ENCODE measurements at places on chromosomes 2 and 18. TPM values are rescaled to one million over a fixed set of nuclear protein-coding genes. Genes with fewer than 3 reads are reported as not detected.

- DNase-seq, result no peak
Measured at GRCh38 chr2:143468341-143468888, 339.2 kb downstream of the ARHGAP15 start.

- no peak for DNase-seq
Measured at GRCh38 chr2:174054926-174055325, 89.8 kb upstream of the SP3 start.

Gene GPR17
- not detected for total RNA-seq

DNA sequence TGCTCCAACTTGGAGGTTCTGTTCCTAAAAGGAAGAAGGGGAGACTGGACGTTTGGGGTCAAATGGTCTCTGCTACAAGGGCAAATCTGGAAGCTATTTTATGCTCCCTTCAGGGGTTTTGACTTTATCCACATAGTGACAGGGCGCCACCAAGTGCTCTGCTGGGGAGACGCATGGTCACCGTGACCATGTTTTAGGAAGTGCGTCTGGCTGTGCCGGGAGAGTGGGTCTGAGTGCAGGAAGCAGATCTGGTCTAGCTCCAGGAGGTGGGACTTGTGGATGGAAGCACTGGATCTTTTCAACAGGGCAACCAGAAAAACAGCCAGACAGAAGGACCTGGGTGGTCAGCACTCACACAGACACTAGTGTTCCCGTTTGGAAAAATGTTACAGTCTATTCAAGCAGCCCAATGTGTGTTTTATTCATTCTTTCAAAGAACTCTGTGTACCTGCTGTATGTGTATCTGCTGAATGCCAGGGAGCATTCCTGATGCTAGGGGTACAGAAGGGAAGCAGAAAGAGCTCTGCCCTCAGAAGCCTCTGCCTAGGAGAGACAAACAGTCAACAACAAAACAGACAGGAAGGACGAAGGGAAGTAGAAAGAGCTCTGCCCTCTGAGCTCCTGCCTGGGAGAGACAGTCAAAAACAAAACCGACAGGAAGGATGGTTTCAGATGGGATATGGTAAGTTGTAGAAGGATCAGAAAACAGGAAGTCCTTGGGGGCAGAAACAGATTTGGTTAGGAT, 14.3 kb downstream of the IMPA2 start:
- DNase-seq, result peak; percentile 82

DNA sequence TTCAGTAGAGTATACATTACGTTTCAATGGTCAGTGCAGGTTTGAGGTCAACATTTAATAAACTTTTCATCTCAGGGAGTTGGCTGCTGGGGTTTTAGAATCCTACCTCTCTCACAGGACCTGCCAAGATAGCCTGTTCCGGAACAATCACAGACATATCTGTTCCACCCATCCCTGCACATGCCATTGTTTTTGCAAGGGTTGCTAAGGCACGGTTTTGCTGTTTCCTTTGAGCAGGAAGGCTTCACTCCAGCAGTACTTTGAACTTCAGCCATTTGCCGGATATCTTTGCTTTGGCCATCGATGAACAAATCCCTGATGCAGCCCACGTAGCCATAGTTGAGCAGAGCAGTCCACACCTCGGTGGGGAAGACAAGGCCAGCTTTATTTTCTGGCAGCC, 493.8 kb downstream of the NRXN1 start:
- DNase-seq, result peak; percentile 9

Gene PIEZO2
- total RNA-seq, result 6.6 TPM

GRCh38 chr18:13223311-13224143, 5.0 kb downstream of the LDLRAD4 start:
- DNase-seq, result no peak

DNA sequence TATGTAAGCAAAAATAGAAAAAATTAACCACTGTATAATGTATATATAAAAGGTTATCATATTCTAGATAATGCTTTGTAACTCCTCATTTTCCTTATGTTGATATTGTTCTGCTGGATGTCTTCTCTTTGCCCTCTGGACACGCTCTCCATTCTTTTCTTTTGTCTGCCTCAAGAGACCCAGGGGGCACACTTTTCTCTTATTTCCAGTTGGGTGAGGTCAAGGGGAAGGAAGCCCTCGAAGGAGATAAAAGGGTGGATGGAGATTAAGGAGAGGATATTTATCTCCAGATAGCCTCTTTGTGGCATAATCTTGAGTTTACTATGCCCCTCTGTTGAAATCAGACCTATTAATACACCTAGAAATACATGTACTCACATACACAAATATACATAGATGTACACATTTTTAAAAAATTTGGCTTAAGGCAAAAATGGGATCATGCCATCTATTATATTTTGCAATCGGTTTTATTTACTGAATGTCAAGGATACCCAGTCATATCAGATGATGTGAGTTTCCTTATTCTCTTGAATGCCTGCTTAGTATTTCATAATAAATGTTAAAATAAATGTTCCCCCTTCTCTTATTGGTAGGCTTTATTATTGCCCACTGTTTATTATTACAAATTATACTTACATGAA, 65.3 kb downstream of the LCLAT1 start:
- DNase-seq, result no peak

GRCh38 chr2:47890711-47891368, 15.5 kb downstream of the FBXO11 start:
- peak; percentile 43 for DNase-seq

- no peak for DNase-seq
Measured at GRCh38 chr2:60544954-60545560, 8.4 kb downstream of the BCL11A start.

Gene MSGN1
- not detected for total RNA-seq

- no peak for DNase-seq
Measured at GRCh38 chr18:24543795-24544498, 83.5 kb downstream of the HRH4 start.

Gene IL36G
- not detected for total RNA-seq

- DNase-seq, result no peak
Measured at GRCh38 chr2:214536625-214537024, 125.8 kb downstream of the VWC2L start.

Gene SERPINB13
- not detected for total RNA-seq

- DNase-seq, result no peak
Measured at GRCh38 chr2:151782378-151783132, 45.7 kb downstream of the ARL5A start.

DNA sequence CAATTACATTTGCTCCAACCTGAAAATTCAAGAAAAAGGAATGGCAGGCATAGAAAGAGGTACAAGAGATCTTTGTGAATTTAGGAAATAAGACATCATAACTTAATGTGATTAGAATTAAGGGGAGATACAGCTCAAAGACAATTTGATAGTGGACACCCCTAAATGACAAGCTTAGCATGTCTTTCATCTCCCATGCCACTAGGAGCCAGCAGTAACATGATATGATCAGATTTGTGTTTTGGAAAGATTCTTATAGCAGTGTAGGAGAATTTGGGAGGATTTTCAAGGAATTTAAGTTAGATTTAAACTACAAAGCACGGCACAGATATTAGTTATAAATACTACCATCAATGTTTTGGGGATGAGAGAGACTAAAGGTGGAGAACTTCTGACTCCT, 340.8 kb downstream of the RDH14 start:
- peak; percentile 13 for DNase-seq

- DNase-seq, result no peak
Measured at GRCh38 chr2:161136696-161137324, 23.4 kb upstream of the TANK start.

DNA sequence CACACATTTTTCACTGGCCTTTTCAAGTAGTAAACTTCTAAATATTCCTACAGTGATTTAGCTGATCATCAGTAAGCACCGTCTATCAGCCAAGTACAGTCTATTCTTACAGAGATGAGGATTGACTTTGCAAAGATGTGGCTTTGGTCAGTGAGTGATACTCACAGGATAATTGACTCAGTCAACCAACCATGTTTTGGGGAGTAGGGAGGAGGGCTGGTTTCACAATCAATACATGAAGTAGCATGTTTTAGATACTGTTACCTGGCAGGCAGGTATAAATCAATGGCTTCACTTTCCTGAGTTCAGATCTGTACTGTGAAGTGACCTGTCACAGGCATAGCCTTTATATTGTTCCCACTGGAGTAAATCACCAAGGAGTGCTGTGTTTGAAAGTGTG, 27.2 kb downstream of the OSBPL6 start:
- DNase-seq, result no peak

- DNase-seq, result peak; percentile 55
Measured at GRCh38 chr2:101775092-101775491, 77.6 kb downstream of the MAP4K4 start.

GRCh38 chr2:10283106-10284062, 19.3 kb upstream of the HPCAL1 start:
- peak; percentile 86 for DNase-seq

Gene DNPEP
- total RNA-seq, result 72.5 TPM

- peak; percentile 39 for DNase-seq
Measured at GRCh38 chr2:75480971-75481836, 79.5 kb downstream of the EVA1A start.

DNA sequence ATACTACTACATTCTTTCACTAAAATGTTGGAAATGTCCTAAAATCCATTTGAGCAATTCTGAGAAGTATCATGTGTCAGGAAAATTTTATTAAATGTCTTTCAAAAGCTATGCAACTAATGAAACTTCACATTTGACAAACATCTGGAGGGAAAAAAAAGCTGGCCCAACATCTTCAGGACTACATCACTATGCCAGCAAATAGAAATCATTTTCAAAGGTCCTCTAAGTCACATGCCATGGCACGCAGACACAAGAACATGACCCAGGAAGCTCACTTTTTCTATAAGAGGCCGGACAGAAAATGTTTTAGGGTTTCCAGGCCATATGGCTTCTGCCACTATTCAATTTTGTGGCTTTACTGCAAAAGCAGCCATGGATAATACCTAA, 11.6 kb downstream of the KANSL3 start:
- DNase-seq, result no peak

GRCh38 chr2:27636766-27637165, 7.9 kb downstream of the GPN1 start:
- DNase-seq, result no peak

- no peak for DNase-seq
Measured at GRCh38 chr2:17545680-17546613, 5.5 kb downstream of the VSNL1 start.

- DNase-seq, result no peak
Measured at GRCh38 chr2:126679094-126679713, 23.2 kb downstream of the GYPC start.

- peak; percentile 51 for DNase-seq
Measured at GRCh38 chr18:21179590-21180220, 62.3 kb upstream of the GREB1L start.

DNA sequence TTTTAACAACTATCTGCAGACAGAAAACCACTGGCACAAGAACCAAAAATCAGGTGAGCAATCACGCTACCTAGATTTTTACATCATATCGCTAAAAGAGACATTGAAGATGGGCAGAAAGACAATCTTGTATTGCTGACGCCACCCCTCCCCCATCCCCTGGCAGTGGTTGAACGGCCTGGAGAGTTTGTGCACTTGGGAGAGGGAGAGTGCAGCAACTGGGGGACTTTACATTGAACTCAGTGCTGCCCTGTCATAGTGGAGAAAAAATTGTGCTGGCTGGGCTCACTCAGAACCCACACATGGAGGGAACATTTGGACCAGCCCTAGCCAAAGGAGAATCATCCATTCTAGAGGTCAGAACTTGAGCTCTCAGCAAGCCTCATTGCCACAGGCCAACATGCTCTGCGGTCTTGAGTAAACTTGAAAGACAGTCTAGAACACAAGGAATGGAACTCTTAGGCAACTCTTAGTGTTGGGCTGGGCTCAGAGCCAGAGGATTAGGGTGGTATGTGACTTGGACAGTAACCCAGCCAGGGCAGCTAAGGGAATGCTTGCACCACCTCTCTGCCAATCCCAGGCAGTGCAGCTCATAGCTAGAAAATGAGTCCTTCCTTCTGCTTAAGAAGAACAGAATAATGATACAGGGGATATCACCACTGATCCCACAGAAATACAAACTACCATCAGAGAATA, 220.0 kb upstream of the CYP26B1 start:
- peak; percentile 88 for DNase-seq

Gene ABCB11
- not detected for total RNA-seq

DNA sequence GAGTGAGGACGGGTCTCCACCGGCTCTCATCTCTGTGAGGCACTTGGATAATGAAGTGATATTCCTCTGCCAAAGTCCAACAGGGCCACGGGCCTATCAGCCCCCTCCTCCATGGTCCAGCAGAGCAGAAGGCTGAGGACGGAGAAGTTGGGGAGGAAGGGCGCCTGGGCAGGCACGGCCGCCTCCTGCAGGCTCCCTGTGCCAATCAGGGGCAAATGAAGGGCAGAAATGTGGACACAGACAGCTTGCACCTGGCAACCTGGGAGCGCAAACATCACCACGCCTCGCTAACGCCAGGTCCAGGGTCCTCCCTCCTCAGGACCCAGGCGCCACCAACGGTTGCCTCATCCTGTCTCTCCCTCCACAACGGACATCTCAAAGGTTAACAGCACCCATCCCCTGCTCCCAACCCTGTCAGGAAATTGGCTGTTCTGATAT, 24.3 kb downstream of the SMAD7 start:
- DNase-seq, result no peak

- DNase-seq, result peak; percentile 70
Measured at GRCh38 chr2:7709907-7710306, 792.7 kb downstream of the RNF144A start.

Gene CD226
- 0.33 TPM for total RNA-seq

DNA sequence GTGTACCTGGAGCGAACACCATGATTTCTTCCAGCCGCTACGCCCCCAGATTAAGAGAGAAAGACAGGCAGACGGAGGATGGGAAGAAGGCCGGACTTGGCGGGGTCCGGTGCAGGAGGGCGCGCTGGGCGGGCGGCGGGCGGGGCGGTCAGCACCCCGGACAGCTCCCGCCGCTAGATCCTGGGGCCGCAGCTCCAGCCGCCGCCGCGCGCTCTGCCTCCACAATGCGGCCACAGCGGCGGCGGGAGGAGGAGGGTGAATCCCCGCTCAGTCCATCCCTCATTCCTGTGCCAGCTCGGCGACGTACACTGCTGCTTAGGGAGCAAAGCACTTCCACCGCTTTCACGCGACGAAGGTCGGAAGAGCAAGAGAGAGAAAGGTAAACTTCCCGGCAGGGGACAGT, at the start of gene AKAIN1:
Gene AKAIN1, minus strand, starts transcription at position 226 of the 403 bp plus-strand sequence. Its CDS starts 204 bp downstream, at position 22.
- DNase-seq, result peak; percentile 44

- DNase-seq, result no peak
Measured at GRCh38 chr18:41870817-41871216, 84.2 kb upstream of the PIK3C3 start.

Gene GREB1
- 0.51 TPM for total RNA-seq

Gene AGXT
- not detected for total RNA-seq

Data from fibroblast of lung (primary cell).